Upper lobe of left lung (tissue), 6 donors: ENCODE measurements at places on chromosomes 16 and 17. TPM values are rescaled to one million over a fixed set of nuclear protein-coding genes. Genes with fewer than 3 reads are reported as not detected.

TAT gene
- total RNA-seq, result 0.15 TPM

C16orf86 gene
- 22.0 TPM for total RNA-seq

SCGB1C2 gene
- not detected for total RNA-seq

DDX52 gene
- 20.0 TPM for total RNA-seq

AIPL1 gene
- total RNA-seq, result not detected

CLDN6 gene
- 0.30 TPM for total RNA-seq

TEKT1 gene
- total RNA-seq, result 5.8 TPM

SULT1A2 gene
- 15.0 TPM for total RNA-seq

KCNG4 gene
- total RNA-seq, result not detected

SOX8 gene
- 1.1 TPM for total RNA-seq

PPM1D gene
- total RNA-seq, result 16.2 TPM

- no peak for DNase-seq
These were observed 210.0 kb downstream of the MAP2K4 start for GRCh38 chr17:12230481-12231354.

- DNase-seq, result no peak
These were observed 10.3 kb downstream of the MYCBPAP start for GRCh38 chr17:50518384-50519023.

DNA sequence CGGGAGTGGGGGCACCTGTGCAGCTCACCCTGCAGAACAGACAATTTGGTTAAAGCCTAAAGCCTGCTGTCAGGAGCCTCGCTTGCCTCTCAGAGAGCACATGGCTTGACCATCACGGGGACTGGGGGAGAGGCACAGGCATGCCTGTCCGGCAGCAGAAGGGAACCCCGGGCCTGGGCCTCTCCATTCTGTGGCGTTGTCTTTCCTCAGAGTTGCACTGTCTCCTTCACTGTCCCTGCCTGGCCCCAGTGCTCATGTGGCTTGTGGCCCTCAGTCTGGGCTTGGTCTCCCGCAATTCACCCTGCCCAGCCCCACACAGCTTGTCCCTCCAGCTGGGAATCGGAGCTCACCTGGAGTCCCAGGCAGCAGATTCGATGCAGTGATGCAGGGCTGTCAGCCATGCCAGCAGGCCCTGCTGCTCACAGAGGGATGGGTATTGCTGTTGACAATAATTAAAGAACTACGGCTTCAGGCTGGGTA lies 189.9 kb downstream of the SEC14L1 start:
- peak; percentile 18 for DNase-seq

GRCh38 chr17:56528696-56529095 lies 64.8 kb upstream of the NOG start:
- DNase-seq, result no peak

- no peak for DNase-seq
These were observed 2.9 kb upstream of the KATNB1 start for GRCh38 chr16:57732714-57733113.

GRCh38 chr17:61389670-61390478 lies 9.8 kb upstream of the TBX2 start:
- DNase-seq, result no peak

GRCh38 chr16:72825912-72826621 lies 221.9 kb downstream of the ZFHX3 start:
- DNase-seq, result no peak

- DNase-seq, result no peak
These were observed 33.5 kb downstream of the TMEM186 start for GRCh38 chr16:8763899-8764298.

- DNase-seq, result no peak
These were observed 132.0 kb downstream of the NLK start for GRCh38 chr17:28174352-28175046.

- no peak for DNase-seq
These were observed 504 bp downstream of the ERN1 start for GRCh38 chr17:64129515-64129764.

DNA sequence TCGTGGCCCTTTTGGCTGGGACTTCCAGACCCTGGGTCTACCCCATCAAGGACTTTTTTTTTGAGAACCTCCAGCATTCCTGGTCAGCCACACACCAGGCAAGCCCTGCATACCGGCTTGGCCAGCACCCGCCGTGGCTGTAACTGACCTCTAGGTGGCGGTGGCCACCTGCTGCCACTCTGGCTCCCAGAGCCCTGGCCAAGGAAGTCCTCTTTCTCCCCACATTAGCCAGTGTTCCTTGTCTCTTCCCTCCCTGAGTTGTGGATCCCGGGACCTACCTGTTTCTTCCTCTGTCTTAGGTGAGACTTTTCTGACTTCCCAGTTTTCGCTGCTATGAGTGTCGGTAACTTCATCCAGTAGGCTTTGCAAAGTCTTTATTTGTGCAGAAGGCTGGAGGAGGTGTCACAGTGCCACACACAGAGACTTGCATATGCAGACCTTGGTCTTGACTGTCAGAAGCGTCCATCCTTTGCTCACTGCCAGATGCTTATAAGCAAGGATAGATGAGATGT lies 348.3 kb downstream of the CPPED1 start:
- peak; percentile 72 for DNase-seq

- no peak for DNase-seq
These were observed 419 bp downstream of the RAB37 start for GRCh38 chr17:74737299-74738050.

DNA sequence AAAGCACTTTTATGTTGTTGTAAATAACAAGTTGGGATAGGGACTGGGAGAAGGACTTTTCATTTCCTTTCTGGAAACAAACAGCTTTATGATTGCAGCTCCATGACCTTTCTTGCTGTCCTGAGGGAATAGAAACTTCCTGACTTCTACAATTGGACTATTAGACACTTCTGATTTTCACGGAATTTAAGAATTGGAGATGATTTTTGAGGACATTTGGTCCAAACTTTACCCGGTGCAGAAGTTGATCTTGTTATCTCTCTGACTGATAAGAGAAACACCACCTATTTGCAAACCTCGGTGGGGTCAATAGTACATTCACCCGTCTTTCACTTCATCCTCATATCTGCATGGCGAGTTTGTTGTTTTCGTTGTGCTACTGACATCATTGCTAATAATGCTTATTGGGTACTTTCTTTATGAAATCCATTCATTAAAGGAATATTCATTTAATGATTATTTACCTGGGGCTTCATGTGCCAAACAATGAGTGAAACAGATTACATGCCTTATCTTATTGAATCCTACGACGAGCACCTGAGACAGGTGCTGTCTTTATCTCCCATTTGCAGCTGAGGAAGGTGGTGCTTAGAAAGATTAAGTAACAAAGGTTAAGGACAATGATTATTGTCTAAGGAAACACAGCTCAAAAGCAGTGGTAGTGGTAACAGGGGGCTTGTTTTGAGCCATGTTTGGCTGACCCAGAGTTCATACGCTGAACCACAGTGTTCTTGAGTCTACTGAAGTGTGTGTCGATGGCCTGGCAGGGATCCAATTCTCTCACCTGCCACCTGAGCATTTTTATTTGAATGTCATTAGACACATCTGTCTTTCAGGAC lies 176.9 kb upstream of the FAM20A start:
- peak; percentile 37 for DNase-seq

GRCh38 chr16:57846078-57846697 lies 43.9 kb upstream of the KIFC3 start:
- DNase-seq, result no peak

DNA sequence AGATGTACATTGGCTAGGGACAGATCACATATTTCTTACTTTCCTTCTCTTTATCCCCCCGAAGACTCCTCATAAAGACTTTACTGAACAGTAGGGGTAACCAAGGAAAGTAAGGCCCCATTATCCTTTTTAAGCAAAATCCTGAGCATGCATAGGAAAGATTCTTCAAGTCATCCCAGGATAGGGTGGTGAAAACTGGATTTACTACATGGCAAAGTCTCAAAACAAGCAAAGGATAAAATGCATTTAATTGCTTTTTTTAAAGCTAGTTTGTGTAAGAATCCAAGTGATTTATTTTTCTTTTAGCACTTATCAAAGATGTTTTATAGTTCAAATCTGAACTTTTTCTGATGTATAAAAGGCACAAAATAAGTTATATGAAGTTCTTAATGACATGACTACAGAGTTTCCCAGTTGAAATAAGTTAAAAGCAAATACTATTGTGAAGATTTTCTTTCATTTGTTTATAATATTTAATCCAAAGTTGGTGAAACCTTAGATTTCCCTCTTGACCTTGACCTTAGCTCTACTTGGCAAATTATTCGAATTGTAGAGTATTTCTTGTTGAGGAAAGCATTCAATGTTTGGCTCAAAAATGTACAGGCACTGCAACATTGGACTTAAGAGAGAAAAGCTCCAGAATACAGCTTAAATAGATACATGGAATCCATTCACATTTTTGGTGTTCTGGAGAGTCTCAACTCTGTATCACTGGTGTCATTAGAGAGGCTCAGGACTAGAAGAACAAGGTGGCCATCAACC lies 104.3 kb downstream of the ABCA8 start:
- DNase-seq, result no peak

- DNase-seq, result no peak
These were observed 19.0 kb downstream of the CAMKK1 start for GRCh38 chr17:3873862-3874261.

DNA sequence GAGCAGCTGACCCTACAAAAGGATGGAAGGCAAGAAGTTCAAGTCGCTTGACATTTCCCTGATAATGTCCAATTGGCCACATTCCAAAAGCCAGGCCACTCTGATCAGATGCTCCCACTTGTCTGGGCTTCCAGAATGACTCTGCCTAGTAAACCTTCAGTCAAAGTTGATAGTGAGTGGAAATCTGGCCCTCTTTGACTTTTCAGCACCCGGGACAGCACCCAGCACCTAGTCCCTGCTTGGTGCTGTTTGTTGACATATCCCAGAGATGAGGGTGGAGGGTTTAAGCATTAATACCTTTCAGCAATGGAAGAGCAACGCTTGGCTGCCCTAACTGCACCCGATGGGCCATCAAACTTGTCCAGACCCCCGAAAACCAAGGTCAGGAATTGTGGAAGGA lies 131.3 kb downstream of the AIPL1 start:
- no peak for DNase-seq

- DNase-seq, result no peak
These were observed 55.9 kb downstream of the SDK2 start for GRCh38 chr17:73588301-73588846.

DNA sequence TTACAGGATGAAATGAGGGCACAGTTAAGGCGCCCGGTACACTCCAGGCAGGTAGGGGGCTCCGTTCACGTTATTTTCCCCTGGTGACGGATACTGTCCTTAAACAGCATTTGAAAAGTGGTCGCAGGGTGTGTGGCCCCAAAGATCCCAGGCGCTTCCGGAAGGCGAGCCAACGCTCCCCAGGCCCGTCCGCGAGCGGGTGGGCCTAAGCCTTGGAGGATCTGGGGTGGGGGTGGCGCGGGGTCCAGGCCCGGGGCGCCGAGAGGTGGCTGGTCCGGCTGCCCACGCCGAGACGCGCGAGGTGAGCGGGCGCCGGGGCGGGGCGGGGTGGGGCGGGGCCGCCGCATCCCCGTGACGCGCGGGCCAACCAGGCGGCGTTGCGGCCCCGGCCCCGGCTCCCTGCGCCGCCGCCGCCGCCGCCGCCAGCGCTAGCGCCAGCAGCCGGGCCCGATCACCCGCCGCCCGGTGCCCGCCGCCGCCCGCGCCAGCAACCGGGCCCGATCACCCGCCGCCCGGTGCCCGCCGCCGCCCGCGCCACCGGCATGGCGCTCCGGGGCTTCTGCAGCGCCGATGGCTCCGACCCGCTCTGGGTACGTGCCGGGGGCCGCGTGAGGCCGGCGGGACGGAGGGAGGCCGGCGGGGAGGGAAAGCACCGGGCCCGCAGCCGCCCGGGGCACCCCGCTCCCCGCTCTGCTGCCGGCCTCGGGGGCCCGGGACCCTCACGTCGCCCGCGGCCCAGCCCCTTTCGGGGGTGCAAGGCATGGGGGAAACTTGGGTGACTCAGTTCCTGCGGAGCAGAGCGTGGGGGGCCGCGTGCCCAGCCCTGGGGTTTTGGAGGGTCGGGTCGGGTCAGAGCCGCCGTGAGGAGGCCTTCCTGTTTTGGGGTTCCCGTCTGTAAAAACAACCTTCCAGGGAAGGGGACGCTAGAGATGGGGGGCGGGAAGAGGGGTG lies at the start of gene ABCC1:
TSS of gene ABCC1 (plus strand) at position 407 of the 951 bp plus-strand sequence. CDS start at position 543, 136 bp downstream.
- peak; percentile 92 for DNase-seq

GRCh38 chr17:69534235-69534621 lies 119.7 kb downstream of the MAP2K6 start:
- no peak for DNase-seq

GRCh38 chr17:48546137-48546923 lies 1.4 kb upstream of the HOXB2 start:
- no peak for DNase-seq

DNA sequence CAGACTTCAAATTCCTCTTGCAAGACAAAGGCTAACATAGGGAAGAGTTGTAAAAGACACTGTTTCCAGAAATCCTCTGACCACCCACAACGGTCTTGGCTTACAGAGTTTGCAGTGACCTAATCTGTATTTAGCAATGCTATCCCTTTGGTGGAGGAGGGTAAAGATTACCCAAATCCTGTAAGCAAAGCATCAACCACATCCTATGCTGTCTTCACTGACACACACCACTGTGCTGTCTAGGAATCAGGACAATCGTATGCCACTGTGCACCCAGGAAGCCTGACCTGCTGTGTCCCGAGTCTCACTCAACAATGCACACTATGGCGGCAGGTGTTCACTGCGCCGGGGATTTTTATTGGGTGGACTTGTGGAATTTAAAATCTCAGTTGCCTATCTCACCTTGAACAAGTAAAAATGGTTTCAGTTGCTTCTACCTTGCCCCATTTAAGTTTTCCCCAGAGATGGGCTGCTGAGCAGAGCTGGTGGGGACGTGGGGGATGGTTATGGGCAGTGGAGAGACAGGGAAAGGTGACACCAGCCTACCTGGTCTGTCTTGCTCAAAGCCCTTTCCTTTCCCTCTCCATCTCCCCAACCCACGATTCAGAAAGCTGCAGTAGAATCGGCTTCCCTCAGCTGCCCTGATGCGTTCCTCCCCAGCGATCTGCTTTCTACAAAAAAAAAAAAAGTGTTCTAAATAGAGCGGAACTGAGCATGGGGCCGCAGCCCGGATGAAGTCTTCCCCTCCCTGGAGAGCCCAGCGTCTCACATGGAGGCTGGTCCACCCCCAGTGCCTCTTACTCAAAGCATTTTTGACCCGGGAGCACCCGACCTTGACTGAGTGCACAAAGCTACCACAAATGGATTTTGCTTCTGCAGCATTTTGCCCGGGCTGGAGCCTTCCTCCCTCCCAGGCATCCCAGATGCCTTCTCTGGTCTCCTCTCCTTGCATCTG lies 271.5 kb downstream of the SOX9 start:
- DNase-seq, result no peak

GRCh38 chr17:16584273-16584995 lies 15.4 kb upstream of the ZNF287 start:
- DNase-seq, result peak; percentile 94

- peak; percentile 50 for DNase-seq
These were observed 21.4 kb upstream of the MAP3K14 start for GRCh38 chr17:45338023-45338781.

- no peak for DNase-seq
These were observed 16.8 kb downstream of the AMFR start for GRCh38 chr16:56408379-56409098.

GRCh38 chr17:561116-561515 lies 153.5 kb downstream of the VPS53 start:
- DNase-seq, result no peak

GRCh38 chr16:52568983-52569690 lies 22.2 kb upstream of the TOX3 start:
- DNase-seq, result no peak
